Uterus (tissue), 4 donors: ENCODE measurements at places on chromosomes 2 and 18. TPM values are rescaled to one million over a fixed set of nuclear protein-coding genes. Genes with fewer than 3 reads are reported as not detected.

KLHL30 gene
- under 0.01 TPM for total RNA-seq

IL36A gene
- total RNA-seq: not detected

OXER1 gene
- 5.4 TPM for total RNA-seq

TMEM247 gene
- not detected for total RNA-seq

NYAP2 gene
- total RNA-seq: not detected
